Frontal cortex (tissue), 4 donors: ENCODE measurements at places on chromosomes 2 and 18. TPM values are rescaled to one million over a fixed set of nuclear protein-coding genes. Genes with fewer than 3 reads are reported as not detected.

Gene FAM237A
- not detected for total RNA-seq

Gene CYRIA
- 227 TPM for total RNA-seq

Gene CYTIP
- 2.9 TPM for total RNA-seq

Gene CRYGD
- 2.4 TPM for total RNA-seq

Gene EDAR
- total RNA-seq = under 0.01 TPM

Gene LRATD1
- 29.8 TPM for total RNA-seq

Gene LYG2
- total RNA-seq = not detected

Gene GNAL
- 92.9 TPM for total RNA-seq

Gene SERPINB4
- not detected for total RNA-seq

Gene MPP4
- under 0.01 TPM for total RNA-seq

Gene ERFE
- 0.82 TPM for total RNA-seq

Gene TCF7L1
- total RNA-seq = 0.41 TPM

Gene HRH4
- not detected for total RNA-seq

Gene PTGR3
- total RNA-seq = 16.7 TPM

Gene DPP4
- total RNA-seq = 8.6 TPM

Gene PROC
- not detected for total RNA-seq

Gene TSN
- 74.2 TPM for total RNA-seq

Gene SERPINB10
- 0.41 TPM for total RNA-seq

Gene TRIM43
- total RNA-seq = not detected

Gene FZD7
- 15.5 TPM for total RNA-seq

Gene EGR4
- total RNA-seq = not detected

Gene NGEF
- total RNA-seq = 50.1 TPM

Gene ANKRD29
- total RNA-seq = 2.4 TPM

Gene LAMA3
- total RNA-seq = 1.2 TPM

Gene ACKR3
- 20.0 TPM for total RNA-seq

Gene OTX1
- 0.82 TPM for total RNA-seq

Gene SERPINB3
- total RNA-seq = not detected

Gene POTEE
- not detected for total RNA-seq
